Activated B cell treated with CpG ODN at 0.5 μM for 24 hours (primary cell): ENCODE measurements at places on chromosomes 4 and X.

DNA sequence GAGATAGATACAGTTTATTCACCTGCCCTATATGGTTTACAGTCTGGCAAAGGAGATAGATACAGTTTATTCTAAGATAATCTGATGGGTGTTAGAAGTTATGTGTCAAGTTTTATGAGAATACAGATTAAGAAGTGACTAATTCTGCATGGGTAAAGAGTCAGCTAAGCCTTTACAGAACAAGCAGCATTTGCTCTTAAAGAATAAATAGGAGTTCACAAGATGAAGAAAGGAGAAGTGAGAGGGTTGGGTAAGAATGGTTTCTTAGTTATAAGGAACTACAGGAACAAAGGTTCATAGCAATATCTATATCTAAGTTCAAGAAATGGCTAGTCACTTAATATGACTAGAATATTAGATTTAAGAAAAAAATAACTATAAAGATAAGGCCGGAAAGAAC lies 47.6 kb downstream of the THOC2 start:
- DNase-seq: no peak

DNA sequence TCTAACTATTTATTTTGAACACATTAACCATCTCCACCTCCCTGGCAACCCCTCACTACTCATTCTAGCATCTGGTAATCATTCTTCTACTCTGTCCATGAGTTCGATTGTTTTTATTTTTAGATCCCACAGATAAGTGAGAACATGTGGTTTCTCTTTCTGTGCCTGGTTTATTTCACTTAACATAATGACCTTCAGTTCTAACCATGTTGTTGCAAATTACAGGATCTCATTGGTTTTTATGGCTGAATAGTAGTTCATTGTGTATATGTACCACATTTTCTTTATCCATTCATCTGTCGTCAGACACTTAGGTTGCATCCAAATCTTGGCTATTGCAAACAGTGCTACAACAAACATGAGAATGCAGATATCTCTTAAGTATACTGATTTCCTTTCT lies 33.4 kb upstream of the FAM47B start:
- DNase-seq: no peak

DNA sequence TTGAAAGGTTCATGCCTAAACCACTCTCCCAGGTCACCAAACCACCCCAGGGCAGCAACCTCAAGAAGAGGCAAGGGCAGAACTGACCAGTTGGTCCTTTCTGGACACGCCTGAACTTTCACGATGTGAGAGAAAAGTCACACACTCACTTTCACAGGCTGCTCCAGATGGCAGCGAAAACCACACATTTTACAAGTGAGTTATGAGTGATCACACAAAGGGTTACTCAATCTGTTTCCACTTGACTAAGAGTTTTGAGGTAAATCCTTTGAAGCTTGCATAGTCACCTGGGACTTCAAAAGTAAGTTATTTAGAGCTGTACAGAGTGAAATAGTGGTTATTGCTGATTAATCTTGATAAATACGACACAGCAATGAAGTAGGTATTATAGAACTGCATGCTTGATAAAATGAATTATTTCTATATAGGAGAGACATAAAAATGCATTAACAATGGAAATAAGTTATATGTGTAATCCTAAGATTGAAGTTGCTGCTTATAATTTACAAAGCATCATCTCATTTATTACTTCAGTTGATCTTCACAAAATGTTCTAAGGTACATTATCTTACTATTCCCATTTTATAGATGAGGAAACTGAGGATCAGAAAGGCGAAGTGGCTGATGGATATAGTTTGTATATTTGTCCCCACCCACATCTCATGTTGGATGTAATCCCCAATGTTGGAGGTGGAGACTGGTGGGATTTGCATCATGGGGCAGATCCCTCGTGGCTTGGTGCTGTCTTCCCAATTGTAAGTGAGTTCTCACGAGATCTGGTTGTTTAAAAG lies 103.0 kb upstream of the KLF3 start:
- DNase-seq: no peak

- no peak for DNase-seq
These were observed 1532.4 kb upstream of the TENM3 start for GRCh38 chr4:180710628-180711337.

DNA sequence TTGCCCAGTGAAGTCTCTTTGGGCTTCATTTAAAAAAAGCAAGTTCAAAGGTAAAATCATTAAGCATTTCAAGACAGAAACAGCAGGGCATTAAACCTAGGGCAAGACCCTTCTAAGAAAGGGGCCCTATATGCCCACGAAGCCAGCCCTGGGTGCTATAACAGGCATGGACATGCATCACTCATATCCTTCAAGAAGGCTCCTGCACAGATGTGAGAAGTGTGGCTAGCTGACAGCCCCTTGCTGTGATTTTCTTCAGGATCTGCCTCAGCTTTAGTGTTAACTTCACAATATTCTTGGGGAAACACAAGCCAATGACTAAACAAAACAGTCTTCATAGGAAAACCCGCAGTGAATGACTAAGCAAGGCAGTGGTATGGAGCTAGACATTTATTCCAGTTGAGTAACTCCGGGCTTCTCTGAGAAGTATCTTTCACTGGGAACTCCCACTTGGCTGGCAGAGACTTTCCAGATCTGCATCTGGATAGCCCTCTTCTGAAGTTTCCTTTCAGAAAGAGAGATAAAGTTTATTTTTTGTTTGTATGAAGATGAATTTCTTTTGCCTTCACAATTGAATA lies 11.9 kb upstream of the MAOA start:
- no peak for DNase-seq

GRCh38 chr4:39044956-39045826 lies 13.0 kb upstream of the TMEM156 start:
- DNase-seq: no peak

GRCh38 chrX:118345045-118345463 lies 852 bp upstream of the WDR44 start:
- DNase-seq: no peak

DNA sequence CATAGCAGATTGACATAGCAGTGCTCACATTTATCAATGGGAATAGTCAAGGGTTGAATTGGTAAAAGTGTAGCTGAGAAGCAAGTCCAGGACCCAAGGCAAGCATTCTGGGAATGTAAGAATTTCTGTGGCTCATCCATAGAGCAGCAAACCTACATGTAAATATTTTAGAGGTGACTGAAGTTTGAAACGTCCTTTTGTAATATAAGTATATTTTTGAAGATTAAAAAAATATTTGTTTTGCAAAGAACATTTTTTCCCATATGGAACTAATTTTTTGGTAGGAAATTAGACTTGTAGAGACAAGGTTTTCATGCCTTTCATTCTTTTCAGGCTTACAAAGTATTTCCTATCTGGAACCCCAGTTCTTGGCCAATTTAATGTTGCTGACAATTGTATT lies 104.0 kb downstream of the TEX13A start:
- DNase-seq: no peak

DNA sequence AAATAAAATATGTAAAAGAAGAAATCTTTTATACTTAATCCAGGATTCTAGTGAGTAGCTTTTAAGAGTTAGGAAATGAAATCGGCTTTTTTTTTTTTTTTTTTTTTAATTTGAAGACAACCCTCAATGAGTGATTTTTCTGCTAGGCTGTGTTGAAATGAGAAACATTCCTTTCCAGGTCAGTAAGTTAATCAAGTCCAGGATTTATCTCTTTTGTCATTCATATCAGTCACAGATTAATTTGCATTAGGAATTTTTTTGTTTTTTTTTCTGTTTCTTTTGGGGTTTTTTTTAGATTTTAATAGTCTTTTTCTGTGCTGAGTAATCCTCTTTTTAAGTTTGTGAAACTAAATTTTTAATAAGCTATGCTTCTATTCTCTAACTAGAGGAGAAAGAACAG lies 448.1 kb downstream of the ADGRL3 start:
- no peak for DNase-seq

- no peak for DNase-seq
These were observed 39.9 kb downstream of the RELL1 start for GRCh38 chr4:37646247-37646646.

- DNase-seq: no peak
These were observed 39.7 kb upstream of the LRPAP1 start for GRCh38 chr4:3571921-3572320.

DNA sequence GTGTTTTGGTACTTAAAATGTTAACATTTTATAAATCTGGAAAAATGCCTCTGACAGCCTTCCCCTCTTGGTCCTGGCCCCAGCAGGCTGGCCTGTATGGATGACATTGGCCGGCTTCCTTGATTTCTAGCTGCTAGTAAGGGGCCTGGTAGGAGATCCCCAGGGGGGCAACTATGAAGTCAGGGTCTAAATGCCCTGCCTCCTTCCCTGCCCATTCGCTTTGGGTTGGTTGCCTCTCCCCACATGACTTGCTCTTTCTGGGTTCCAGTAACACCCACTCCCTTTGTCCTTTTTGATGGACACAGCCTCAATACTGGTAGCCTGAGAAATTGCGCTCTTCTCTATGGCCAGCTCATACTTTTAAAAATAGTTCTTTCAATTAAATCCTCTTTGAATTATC lies 78.0 kb upstream of the MAD2L1 start:
- no peak for DNase-seq

DNA sequence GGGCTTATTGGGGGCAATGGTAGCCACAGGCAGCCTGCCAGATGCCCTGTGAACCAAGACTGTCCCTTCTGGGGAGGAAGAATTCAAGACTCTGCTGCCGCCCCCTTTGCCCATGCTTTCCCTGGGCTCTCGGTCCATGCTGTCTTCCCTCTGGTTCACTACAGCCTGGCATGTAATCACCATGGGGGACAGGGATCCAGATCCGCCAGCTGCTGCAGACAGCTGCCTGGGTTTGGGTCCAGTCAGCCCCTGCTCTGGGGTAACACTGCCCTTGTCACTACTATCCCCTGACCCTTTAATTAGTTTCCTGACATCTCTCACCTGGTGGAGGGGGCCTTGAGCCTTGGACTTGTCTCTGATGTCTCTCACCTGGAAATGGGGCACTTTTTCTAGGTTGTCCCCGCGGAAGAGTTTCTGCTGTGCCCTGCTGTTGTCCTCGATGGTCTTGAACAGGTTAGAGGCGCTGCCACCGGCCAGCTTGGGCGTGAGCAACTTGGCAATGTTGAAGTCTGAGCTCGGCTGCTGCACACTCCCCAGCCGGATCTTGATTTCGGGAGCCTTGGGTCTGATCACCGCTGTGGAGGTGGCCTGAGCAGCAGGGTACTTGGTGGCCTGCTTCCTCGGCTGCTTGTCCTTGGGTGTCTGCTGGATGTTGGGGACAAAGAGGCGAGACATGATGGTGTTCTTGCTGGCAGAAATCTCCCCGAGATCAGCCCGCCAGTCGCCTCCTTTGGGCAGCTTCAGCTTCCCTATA lies 6.4 kb downstream of the C4orf54 start:
- DNase-seq: no peak

- no peak for DNase-seq
These were observed 142.8 kb upstream of the CT83 start for GRCh38 chrX:116605576-116605975.

DNA sequence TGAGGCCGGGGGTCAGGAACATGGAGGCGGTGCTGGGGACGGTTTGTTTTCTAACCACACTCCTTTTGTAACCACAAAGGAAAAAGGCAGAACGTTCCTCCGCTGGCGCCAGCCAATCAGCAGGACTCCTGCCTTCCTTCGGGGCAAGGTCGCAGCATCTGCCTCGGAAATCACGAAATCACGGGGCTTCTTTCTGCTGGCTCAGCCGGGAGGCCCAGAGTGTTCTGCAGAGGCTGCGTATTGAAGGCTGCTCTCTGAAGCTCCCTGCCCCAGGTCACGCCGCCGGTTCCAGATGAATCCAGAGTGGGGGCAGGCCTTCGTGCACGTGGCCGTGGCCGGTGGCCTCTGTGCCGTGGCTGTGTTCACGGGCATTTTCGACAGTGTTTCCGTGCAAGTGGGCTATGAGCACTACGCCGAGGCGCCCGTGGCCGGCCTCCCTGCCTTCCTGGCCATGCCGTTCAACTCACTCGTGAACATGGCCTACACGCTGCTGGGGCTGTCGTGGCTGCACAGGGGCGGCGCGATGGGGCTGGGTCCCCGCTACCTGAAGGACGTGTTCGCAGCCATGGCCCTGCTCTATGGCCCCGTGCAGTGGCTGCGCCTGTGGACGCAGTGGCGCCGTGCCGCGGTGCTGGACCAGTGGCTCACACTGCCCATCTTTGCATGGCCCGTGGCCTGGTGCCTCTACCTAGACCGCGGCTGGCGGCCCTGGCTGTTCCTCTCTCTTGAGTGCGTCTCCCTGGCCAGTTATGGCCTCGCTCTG lies 9.4 kb downstream of the TMEM187 start:
- DNase-seq: no peak

DNA sequence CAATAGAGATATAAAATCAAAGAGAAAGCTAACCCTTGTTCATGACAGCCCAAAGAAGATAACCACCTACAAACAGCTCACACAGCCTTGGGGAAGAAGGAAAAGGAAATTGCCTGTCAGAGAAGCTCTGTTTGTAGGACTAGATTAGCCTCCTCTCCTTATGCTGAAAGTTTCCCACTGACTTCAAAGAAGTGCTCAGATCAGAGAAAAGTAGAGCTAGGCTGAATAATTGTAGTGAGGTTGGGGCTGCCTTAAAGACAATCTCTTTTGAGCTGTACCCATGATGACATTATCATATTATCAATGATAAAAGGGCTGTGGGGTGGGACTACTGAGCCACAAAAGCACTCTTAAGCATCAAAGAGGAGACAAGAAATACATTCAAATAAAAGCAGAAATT lies 223.0 kb upstream of the GALNT7 start:
- DNase-seq: no peak

- DNase-seq: no peak
These were observed 159.7 kb downstream of the NSUN7 start for GRCh38 chr4:40909363-40909876.
